ENCODE measurements at places on chromosomes 2 and 18. TPM values are rescaled to one million over a fixed set of nuclear protein-coding genes. Genes with fewer than 3 reads are reported as not detected.

GRCh38 chr2:103788951-103789350 lies 1027.1 kb downstream of the TMEM182 start:
- no peak overlapping the region for H3K4me3 ChIP-seq
- no peak overlapping the region for H3K27ac ChIP-seq
- H3K36me3 ChIP-seq = peaks cover 10% of the 10 kb centered on the region

DNA sequence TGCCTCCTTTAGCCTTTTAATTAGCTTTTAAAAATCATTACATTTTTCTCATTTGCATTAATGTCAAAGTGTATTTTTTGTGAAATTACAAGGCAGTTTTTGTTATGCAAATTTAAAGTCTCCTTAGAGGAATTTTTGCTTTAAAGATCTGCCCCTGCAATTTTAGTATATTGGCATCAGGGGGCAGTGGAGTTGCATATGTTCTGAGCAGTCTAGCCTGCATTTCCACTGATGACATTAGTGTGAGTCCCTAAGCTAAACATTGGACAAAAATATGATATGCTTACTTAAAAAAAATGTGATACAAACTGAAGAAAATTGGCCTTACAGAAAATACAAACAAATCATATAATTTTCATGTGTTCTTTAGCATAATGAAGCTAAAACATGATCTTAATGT lies 426.5 kb downstream of the SLC4A3 start:
- peaks cover 15% of the 10 kb centered on the region for H3K36me3 ChIP-seq
- H3K4me3 ChIP-seq = no peak overlapping the region
- no peaks in the 10 kb centered on the region for H3K27me3 ChIP-seq
- H3K4me1 ChIP-seq = no peaks in the 10 kb centered on the region

GRCh38 chr2:120431386-120432292 lies 85.7 kb downstream of the INHBB start:
- peaks cover 42% of the 10 kb centered on the region for H3K4me1 ChIP-seq
- no peak overlapping the region for H3K4me3 ChIP-seq
- H3K27ac ChIP-seq = 0 out of 2 replicates have a peak overlapping the region, but pooled peaks have one; percentile 60
- no peak for DNase-seq
- H3K27me3 ChIP-seq = peaks cover 40% of the 10 kb centered on the region

The HOXD13 gene
- not detected for total RNA-seq

The IL36RN gene
- not detected for total RNA-seq

GRCh38 chr18:43314941-43315340 lies 37.7 kb upstream of the SYT4 start:
- H3K4me3 ChIP-seq = no peak overlapping the region
- DNase-seq = no peak
- no peaks in the 10 kb centered on the region for H3K36me3 ChIP-seq
- H3K27ac ChIP-seq = no peak overlapping the region
- peaks cover 3% of the 10 kb centered on the region for H3K4me1 ChIP-seq

Measured in WTC11 (cell line).